ENCODE measurements at places on chromosomes 7 and 10.

DNA sequence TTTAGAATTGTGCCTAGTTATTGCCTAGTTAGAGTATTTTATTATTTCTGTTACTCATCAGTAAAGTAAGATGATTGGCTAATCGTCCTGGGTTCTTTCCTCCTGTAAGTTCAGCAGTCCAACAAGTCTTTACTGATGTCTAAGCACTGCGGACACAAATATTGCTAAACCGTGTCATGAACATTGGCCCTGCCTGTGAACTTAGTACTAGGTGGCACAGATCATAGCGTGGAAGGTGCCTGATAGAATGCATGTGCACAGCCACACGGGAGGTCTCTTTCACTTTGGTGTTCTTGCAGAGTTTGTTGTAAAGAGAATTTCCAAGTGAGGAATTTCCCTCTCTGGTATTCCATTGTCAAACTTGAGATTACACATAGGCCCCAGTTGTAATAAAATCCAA is 38.0 kb downstream of the RBM33 start:
- DNase-seq = no peak

DNA sequence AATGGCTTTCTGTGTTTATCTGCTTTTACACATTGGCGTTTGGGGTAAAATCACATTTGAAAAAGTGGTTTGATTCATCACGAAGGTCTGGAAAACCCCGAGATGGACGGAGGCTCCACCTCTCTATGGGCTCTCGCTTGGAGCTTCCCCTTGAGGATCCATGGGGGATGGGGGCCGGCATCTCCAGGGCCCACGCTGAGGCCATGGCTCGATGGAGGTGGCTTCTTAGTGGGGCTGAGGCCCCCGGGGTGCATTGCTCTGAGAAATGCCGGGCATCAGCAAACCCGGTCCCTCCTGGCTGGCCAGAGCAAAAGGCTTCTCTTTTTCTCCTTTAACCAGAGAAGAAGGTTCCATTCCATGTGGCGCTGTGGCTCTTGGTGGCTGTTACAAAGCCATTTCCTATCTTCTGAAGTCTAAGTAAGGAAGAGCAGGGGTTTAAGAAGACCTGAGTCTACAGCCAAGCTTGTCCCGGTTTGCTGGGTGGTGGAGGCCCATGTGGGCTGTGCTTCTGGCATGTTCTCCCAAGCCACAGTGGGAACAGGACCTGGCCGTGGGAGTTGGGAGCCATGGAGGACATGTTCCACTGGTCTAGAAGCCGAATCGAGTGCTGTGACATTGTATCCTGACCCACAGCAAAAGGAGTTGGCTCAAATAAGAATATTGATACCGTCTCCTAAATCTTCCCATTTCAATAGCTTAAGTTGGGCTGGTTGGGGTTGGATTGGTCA is 243.5 kb upstream of the PITRM1 start:
- no peak for DNase-seq

DNA sequence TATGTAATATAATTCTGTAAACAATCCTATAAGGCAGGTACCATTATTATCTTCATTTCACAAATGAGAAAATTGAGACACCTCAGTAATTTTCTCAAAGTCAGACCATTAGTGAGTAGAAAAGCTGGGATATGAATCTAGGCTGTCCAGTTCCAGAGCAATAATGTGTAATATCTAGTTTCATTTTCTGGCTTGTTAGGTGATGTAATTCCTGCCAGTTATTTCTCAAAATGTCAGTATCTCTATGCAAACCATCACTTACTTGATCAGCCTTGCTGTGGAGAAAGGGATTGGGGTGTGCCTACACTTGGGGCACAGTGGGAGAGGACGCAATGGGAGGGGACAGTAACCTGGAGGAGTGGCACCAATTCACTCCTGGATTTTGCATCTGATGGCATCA is 157.5 kb downstream of the LYZL1 start:
- no peak for DNase-seq

GRCh38 chr7:129359638-129360037 is 74.6 kb upstream of the STRIP2 start:
- DNase-seq = no peak

- DNase-seq = no peak
Observed at GRCh38 chr10:23614483-23614882, 175.6 kb downstream of the OTUD1 start.

- DNase-seq = no peak
Observed at GRCh38 chr7:16447876-16448275, 17.7 kb downstream of the SOSTDC1 start.

DNA sequence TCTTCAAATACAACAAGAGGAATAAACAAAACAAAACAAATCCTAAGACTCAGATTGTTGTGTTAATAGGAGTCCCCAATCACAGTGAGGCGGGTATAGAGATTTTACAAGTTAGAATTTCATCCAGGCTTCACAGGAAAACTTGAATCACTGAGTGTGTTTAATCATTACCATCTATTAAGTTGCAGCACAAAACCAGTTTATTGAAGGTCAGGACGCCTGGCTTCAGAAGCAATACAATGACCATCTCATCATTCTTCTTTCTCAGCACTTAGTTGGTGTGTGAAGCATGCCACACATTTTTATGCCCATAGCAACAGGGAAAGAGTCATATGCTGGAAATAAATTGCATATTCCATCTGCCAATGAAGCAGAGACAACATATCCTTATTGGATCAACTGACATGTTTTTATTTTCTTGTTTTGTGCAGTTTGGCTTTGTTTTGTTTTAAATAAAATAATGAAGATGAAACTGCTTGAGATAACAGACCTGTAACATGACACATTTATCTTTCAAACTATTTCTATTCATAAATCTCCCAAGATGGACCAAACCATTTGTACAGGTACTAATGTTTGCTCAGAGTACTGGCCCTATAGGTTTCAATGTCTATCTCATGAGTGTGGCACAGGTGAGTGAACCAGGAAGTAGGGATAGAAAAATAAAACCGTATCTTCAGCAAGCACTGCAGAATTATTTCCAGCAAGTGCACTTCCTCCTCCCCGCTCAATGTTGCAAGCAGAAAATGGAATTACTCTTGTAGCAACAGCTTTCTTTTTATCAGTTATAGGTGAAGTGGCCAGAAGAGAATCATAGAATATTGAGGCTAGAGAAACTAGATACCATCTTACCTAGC is 40.4 kb downstream of the TAC1 start:
- no peak for DNase-seq
